NCI-H2081 (cell line): ENCODE measurements at places on chromosomes 16 and 17.
A peak's percentile ranks its signal among the peaks of the same experiment; 100 is the strongest.

DNA sequence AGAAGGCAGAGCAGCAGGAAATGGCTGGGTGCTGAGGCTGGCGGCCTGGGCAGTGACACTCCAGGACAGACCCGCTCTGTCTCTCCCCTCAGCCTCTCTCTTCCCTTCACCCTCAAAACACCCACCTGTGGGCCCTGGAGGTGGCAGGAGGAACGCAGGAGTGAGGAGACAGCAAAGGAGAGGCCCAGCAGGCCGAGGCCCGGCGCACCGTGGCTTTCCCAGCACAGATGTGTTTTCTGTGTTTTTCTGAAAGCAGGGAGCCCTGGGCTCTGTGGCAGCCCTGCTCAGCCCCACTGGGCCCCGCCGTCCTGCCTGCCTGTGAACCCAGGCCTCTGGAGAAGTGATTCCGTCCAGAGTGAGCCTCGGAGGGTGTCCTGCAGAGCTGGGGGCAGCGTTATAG lies 30.5 kb downstream of the ZNF469 start:
- DNase-seq: no peak

- no peak for DNase-seq
Measured at GRCh38 chr16:4625560-4626159, 1.0 kb downstream of the MGRN1 start.

DNA sequence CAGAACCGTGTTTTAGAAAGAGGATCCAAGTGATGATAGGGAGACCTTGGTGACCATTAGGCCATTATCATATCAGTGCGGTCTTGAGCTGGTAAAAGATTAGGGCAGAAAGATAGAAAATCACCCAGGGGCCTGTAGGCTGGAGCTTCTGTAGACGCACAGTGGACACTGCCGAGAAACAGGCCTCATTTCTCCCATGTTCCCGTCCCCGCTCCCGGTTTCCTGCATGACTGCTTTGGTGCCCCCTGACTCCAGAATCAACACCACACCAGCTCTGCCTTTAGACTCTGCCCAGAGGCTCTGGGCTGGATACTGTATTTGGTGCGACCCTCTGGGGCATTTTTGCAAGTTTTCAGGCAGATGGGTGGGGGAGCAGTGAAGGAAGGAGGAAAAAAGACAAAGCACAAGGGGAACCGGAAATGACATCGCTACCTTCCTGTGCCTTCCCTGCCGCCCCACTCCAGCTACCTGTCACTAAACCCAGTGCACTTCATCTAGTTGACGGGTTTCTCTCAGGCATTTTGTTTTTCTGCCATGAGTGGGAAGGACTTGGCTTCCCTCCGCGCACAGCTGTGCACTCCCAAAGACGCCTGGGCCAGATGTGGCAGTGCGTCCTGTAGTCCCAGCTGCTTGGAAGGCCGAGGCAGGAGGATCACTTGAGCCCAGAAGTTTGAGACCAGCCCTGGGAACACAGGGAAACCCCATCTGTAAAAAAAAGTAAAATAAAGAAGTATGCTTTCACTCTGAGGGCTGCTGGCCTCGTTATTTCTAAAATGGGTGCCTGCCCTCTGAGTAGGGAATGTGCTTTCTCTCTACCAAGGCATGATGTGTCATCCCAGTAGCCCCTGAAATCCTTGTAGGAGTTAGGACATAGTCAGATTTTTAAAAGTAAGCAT lies 214.1 kb downstream of the RPTOR start:
- DNase-seq: no peak

DNA sequence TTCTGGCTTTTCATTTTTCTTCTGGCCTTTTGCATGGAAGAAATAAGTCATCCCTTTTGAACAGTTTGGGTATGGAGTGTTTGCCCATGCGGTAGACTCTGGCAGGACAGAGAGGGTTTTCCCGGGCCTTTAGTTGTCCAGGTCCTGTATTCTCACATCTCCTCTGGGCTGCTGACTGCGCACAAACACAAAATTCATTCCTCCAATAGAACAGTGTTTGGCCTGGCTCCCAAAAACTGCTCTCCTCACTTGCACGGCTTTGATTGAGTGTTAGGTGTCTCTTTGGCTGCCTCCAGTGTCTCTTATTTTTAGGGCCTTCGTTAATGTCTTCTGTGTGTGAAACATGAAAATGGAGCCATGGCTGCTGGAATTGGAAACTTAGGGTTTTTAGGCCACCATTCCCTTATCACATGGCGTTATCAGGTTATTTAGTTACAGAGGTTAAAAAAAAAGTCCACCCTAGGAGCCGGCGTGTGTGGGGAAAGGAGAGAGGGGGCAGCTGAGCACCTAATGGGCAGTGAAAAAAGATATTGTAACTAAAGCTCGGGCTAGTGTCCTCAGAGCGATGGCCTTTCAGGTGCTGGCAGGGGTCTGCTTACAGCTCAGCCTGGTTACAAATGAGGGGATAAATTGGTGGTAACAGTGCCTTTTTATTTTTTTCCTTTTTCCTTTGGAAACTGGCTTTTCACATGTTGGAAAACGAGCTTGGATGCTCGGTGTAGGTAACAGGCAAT lies 47.3 kb downstream of the PRKCA start:
- no peak for DNase-seq

DNA sequence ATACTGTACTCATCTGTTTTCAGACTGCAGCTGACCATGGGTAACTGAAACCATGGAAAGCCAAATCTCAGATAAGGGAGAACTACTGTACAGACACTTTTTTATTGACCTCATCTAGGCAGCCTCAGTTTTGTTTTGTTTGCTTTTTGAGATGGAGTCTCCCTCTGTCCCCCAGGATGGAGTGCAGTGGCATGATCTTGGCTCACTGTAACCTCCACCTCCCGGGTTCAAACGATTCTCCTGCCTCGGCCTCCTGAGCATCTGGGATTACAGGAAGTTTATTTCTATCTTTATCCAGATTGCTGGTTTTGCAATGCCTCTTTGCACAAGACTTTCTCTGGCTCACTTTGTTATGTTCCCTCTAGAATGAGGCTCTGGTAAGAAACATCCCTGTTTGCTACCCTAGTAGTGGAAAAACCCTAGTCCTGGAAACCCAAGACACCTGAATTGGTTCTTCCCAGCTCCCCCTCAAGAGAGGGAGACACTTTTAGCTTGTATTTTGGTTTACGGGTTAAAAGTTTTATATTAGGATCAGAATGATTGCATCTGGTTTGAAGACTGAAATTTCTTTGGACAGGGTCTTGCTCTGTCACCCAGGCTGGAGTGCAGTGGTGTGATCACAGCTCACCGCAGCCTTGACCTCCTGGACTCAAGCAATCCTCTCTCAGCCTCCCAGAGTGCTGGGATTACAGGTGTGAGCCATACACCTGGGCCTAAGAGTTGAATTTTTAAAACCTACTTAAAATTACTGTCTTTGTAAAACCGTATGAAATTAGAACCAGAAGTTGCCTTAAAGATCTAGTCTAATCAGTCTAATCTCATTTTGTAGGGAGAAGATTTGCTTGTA lies 38.9 kb downstream of the ZNF207 start:
- DNase-seq: no peak

GRCh38 chr16:67283039-67283825 lies 3.9 kb downstream of the PLEKHG4 start:
- no peak for DNase-seq

GRCh38 chr17:82503728-82504308 lies 15.7 kb upstream of the FOXK2 start:
- DNase-seq: no peak

- no peak for DNase-seq
Measured at GRCh38 chr17:69430488-69430887, 16.0 kb downstream of the MAP2K6 start.

DNA sequence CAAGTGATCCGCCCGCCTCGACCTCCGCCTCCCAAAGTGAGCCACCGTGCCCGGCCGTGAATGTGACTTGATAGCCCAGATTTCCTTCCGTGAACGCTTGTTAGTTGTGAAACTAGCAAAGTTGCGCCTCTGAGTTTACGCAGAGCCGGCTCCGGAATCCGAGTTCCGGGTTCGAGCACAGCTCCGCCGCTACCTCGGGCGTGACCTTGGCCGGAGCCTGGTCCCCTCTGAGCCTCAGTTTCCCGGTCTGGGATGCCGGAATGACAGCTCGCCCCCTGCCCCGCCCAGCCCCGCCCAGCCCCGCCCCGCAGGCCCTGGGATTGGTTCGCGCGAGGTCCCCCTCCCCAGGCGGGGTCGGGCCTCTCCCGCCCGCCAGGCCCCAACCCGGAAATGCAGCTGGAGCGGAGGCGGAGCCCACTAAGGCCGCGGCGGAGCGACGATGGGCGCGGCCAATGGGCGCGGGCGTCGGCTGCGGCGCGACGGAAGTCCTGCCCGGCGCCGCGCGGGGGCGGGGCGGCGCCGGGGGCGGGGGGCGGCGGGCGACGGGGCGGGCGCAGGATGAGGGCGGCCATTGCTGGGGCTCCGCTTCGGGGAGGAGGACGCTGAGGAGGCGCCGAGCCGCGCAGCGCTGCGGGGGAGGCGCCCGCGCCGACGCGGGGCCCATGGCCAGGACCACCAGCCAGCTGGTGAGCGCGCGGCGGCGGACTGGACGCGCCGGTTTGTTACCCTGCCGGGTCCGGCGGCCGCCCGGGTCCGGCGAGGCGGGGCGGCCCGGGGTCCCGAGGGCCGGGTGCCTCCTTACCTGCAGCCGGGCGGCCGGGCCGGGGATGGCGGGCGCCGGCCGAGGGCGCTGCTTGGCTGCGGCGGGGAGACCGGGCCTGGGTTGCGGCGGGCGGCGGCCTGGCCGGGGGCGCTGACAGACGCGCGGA lies at the start of gene PDPK1:
TSS of gene PDPK1 (plus strand) at position 571 of the 929 bp plus-strand sequence. CDS start at position 663, 92 bp downstream.
- DNase-seq: peak; percentile 95

DNA sequence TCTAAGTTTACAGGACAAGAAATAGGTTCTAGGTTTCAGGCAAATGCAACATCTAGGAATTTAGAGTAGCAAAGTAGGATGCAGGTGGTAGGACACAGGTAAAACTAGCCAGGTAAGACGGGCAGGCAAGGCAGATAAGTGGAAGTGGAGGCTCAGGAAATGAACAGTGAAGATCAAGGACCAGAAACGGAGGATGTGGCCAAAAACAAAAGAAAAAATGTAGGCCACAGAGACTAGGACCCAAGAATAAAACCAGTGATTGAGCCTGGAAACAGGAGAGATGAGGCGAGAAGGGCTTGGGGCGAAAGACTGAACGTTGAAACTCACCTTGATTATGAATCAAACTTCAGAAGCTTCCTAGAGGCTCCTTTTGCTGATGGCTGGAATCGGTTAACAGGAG lies 24.0 kb downstream of the CPSF4L start:
- no peak for DNase-seq
